RWPE1 (cell line): ENCODE measurements at places on chromosomes 13 and 19.

DNA sequence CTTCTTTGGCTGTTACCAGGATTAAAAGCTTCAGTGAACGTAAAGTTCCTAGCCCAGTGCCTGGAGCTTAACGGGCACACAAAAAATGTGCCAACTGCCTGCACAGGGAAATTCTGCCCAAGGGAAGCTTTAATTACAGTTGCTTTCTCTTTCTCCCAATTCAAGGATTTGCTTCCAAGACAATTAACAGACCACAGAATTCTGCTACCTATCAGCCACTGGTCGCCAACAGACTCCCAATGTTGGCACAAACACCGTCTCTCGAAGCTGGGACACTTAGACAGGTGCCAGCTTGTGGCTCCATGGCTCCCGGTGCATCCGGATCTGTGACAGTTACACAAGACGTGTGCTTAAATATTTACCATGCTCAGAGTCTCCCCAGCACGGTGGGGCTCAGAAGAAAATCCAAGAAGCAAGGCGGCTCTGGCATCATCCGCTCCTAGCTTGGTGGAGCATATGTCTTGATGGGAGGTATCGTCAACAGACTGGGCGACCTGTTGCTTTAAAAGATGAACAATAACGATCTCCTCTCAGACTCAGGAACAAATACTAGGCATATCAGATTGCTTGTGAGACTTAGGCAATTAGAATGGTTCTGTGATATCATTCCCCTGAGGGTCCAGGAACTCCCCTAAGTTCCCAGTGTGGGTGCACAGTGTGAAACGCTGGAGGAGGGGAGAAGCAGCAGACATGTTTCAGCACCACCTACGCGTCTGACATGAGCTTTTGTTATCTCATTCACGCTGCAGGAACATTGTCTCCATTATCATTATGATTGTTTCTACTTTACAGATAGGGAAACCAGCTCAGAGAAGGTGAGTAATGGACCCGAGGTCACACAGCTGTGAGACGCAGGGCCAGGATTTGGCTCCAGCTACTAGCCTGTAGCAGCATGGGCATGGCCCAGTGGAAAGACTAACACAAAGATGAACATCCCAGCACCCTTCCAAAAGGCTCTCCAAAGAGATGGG lies 61.6 kb downstream of the ALOX5AP start:
- DNase-seq = no peak

DNA sequence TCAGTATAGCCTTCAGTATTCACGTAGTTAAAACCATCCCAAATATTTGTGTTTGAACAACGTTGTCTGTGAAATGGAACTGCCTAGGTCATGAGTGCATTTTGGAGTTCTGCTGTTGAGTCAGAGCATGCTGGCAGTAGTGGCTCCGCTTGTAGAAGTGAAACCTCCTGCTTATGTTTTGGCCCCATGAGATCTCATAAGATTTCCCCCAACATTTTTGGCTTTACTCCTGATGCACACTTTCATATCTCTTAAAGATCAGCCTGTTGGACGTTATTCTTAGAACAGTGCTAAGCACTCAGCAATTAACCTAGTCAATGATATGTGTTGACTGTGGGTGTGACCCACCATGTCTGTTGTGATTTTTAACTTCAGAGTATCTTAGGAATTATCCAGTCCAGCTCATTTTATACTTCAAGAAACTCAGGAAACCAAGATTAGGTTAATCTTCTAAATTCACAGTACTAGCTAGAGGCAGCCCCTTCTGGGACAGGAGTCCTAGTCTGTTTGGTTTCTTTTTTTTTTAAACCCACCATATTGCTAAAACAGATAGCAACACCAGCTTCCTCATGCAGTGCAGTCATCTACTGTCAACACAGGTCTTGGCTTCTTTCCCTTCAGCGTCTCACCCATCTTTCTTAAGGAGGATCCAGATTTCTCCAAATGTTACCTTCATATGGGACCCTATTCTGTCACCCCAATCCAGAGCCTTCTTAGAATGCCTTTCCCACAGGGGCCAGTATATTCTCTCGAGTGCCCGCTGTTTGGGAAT lies 26.2 kb downstream of the RAP2A start:
- DNase-seq = no peak

DNA sequence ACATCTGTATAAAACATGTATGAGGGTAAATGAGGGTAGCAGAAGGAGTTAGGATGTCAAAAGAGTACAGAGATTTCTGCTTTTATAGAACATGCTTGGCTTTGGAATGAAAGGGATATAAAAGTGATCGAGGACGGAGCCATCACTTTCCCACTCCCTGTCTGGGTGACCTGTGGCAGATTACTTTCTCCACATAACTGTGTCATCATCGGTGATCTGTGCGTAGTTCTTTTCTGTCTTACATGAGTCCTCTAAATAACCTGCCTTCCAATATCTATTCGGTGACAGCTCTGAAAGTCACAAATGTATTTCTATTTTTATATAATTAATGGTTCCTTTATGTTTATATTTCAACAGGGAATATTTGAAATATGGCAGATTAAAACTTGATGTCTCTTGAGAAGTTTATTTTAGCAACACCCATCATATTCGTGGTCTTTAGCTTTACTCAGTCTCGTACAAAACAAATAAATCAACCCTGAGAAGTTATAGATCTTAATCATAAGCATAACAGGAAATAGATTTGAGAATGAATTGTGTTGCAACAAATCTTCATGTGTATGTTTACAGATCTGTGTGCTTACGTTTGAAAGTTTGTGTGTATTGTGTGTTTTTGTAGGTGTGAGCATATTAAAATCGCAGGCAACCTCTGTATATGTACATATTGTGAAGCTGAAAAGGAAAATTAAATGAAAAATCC lies 1094.3 kb downstream of the EFNB2 start:
- no peak for DNase-seq

DNA sequence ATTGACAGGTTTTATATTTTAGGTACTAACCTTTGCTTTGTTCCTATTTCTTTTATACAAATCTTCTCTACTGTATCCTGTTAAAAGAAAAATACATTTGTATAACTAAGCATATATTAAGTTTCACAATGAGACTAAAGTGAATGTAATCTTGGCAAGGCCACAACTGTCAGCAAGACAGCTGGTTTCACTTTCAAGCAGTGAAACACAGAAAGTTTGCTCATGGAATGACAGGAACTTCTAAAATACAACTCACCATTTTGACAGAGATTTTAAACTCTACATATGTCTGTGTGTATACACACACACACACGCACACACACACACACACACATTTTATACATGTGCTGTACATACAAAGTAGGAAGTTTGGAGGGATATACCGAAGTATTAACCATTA lies 53.3 kb downstream of the PARP4 start:
- DNase-seq = no peak

DNA sequence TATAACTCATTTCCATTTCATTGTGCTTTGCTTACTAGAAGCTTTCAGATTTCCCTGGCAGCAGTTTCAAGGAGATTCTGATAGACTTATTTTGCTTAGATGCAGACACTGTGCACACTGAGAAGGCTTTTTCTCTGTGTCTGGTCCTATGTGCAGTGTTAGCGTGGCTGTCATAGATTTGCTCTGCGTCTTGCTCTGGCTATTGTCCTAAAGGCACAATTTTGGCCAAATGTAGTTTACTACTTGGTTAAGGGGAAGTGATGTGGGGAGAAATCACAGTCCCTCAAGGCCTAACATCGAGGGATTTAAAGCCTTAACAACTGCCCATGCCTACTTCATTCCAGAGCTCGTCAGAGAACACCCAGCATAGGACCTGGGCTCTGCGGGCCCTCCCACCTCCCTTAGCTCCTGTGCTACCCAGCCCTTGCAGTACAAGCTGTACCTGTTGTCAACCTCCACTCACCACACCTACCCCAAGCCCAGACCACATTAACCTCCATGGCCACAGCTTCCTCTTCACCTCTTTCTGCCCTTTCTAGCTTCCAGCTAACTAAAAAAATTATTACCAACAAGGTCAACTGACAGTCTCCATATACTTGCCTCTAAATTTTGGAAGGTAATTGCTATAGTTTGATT lies 38.9 kb upstream of the KATNAL1 start:
- no peak for DNase-seq

DNA sequence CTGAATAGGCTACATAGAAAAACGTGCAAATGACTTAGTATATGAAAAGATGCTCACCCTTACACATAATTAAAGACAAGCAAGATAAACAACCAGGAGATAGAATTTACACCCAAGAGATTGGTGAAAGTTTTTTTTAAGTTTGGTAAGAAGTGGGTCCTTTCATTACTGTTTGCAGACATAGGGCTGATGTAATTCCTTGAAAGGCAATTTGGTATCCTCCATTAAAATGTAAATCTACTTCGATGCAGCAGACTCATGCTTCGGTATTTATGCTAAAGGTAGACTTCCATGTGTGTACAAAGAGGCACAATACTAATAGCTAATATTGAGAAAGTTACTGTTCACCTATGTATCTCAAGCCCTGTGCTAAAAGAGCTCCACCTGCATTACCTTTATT lies 33.5 kb downstream of the CNMD start:
- DNase-seq = no peak

GRCh38 chr19:13082192-13083007 lies 20.3 kb downstream of the LYL1 start:
- DNase-seq = no peak

- peak; percentile 85 for DNase-seq
Observed at GRCh38 chr19:6066661-6067646, 43.3 kb downstream of the RFX2 start.

DNA sequence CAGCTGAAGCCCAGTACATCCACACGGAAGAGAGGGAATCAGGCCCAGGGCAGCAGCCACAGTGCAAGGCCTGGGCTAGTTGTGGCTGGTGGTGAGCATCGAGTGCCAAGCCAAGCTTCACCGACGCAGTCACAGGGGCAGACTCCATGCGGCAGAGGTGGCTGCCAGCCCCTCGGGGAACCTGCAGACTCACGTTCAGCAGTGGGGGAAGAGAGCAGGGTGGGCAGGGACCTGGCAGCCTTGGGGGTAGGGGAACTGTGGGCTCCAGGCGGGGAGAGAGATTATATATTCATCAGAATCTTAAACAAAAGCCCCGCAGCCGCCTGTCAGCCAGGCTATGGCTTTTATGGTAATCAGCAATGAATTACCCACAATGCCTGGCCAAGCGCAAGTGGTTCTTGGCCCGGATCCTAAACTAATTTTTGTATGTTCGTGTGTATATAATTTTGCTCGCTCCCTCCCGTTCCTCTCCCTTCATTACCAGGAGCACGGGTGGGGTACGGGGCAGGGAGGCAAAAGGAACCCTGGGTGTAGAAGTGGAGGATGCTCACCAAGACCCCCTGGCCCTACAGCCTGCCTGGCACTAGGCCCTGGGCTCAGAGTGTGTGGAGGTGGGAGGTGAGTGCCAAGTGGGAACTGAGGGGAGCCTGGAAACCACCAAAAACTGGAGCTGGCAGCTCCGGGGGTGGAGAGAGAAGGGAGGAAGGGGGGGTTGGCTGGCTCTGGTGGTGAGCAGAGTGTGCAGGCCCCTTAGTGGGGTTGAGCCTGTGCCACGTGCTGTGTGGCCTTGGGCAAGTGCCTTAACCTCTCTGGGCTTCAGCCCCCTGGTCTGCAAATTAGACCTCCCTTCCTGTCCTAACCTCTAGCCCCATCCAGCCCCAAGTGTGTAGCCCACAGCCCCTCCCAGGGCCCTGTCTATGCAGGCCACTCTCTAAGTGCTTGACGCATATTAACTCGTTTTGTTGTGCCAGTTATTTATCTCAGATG lies 31.9 kb downstream of the PTPRS start:
- DNase-seq = peak; percentile 85

DNA sequence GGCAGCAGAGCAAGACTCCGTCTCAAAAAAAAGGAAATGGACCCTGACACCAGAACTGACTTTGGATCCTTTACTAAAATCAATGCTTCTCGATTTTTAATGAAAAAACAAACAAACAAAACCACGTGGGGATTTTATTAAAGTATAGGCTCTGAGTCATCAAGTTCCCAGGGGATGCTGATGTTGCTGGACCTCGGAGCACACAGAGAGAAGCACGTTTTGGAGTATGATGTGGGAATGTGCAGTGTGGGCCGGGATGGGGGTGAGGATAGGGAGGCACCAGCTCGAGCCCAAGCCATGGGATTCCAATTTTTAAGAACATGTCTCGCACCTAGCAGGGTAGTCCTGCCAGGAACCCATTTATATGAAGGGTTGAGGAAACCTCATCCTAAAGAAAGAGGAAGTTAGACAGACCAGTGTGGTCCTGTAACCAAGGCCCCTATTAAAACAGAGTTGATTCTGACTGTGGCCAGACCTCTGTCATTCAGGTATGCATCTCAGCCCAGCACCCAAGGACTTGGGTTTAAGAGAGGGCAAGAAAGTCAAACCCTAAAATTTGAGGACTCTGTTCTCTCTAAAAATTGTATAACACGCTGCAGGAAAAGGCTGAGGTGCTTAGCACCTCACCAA lies 6.4 kb downstream of the FLT1 start:
- DNase-seq = no peak

- DNase-seq = no peak
Observed at GRCh38 chr13:40522282-40522681, 144.2 kb downstream of the FOXO1 start.

DNA sequence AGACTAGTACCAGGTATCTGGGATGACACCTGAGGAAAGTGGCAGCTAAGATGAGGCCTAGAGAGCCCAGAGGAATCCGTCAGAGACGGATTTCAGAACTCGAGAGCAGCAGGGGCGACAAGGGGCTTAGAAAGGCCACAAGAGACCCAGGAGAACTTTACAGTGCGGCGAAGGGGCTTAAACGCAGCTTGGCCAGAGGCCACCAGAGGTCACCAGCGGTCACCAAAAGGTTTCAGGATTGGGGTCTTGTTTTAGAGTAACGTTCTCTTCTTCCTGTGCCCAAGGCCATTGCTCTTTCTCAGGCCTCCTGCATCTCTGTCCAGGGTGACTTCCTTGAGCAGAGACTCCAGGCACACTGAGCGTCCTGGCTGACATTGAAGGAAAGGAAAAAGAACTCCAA lies 2.2 kb downstream of the ZSCAN22 start:
- no peak for DNase-seq

DNA sequence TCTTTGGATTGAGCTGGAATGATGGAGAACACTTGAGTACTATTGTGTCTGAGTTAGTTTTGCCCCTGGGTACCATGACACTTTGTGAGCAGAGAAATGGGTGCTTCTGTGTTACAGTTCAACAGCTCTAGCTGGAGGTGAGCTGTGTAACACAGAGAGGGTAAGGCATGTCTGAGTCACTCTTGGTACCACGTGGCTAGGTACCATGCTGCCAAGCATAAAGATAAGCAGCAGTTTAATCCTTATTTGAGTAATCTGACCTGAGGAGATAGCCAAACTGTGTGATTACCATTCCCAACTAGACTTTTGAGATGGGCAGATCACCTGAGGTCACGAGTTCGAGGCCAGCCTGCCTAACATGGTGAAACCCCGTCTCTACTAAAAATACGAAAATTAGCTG lies 122.0 kb downstream of the OLFM4 start:
- DNase-seq = peak; percentile 21

DNA sequence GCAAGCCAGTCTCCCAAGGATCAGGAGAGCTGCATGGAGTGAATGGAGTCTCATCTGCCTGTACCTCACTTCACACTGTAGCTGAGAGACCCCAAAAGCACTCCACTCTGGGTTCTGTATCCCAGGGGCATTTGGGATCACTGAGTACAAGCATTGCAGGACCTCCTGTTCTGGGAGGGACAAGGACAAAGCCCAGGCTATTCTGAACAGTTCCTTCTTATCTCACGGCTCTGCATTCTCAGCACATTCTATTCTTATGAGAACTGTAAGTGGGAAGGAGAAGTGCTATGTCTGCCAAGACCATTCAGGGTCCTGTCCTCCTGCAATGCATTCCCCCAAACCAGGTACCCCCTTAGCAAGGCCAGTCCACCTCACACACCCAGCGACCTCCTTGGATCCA lies 42.8 kb downstream of the RNF6 start:
- DNase-seq = no peak

- no peak for DNase-seq
Observed at GRCh38 chr13:111489301-111489700, 168.9 kb downstream of the TEX29 start.

- no peak for DNase-seq
Observed at GRCh38 chr13:66222926-66223325, 1007.2 kb downstream of the PCDH9 start.
